ENCODE measurements at places on chromosomes 4 and X.

- DNase-seq = peak; percentile 38
- no peak overlapping the region for H3K4me3 ChIP-seq
- peak overlapping the region; percentile 39 for H3K27ac ChIP-seq
These were observed 37.6 kb downstream of the SEPTIN11 start for GRCh38 chr4:76987153-76987591.

DNA sequence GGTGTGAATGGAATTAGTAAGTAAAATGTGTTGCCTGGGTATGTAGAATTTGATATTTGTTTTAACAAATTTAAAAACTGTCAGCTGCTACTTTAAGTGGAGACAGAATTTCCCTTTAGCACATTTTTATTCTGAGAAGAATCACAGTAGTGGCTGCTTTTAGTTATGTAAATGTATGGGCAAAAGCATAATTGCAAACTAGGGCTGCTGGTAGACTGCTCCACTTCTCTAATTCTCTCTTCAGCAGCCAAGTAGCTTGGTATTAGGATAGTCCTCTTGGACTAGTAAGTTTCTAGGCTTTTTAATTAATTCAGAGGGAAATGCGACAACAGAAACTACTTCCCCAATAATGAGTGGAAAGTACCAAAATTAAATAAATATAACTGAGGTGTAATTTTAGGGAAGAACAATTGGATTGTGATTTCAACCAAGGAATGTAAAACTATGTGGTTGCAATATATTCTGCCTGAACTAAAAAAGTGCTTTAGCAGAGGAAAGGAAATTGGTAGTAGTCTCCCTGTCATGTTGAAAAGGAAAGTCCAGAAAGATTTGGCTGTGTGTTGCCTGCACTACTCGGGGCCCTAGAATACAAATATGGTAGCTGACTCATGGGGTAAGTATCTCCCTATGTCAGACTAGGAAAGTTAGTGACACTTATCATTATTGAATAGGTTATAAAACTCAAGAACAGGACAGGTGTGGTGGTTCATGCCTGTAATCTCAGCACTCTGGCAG, 9.2 kb upstream of the EIF4E start:
- H3K27ac ChIP-seq = no peak overlapping the region
- H3K27me3 ChIP-seq = no peaks in the 10 kb centered on the region
- no peaks in the 10 kb centered on the region for H3K4me1 ChIP-seq
- H3K36me3 ChIP-seq = no peaks in the 10 kb centered on the region
- no peak for DNase-seq
- no peak overlapping the region for H3K4me3 ChIP-seq

GRCh38 chr4:63325140-63325539, 1084.1 kb downstream of the TECRL start:
- H3K36me3 ChIP-seq = no peaks in the 10 kb centered on the region
- H3K27ac ChIP-seq = no peak overlapping the region
- DNase-seq = no peak

GRCh38 chr4:6788123-6788522, 5.6 kb downstream of the KIAA0232 start:
- DNase-seq = peak; percentile 12
- no peaks in the 10 kb centered on the region for H3K27me3 ChIP-seq
- no peaks in the 10 kb centered on the region for H3K36me3 ChIP-seq
- H3K27ac ChIP-seq = no peak overlapping the region
- H3K4me3 ChIP-seq = no peak overlapping the region

DNA sequence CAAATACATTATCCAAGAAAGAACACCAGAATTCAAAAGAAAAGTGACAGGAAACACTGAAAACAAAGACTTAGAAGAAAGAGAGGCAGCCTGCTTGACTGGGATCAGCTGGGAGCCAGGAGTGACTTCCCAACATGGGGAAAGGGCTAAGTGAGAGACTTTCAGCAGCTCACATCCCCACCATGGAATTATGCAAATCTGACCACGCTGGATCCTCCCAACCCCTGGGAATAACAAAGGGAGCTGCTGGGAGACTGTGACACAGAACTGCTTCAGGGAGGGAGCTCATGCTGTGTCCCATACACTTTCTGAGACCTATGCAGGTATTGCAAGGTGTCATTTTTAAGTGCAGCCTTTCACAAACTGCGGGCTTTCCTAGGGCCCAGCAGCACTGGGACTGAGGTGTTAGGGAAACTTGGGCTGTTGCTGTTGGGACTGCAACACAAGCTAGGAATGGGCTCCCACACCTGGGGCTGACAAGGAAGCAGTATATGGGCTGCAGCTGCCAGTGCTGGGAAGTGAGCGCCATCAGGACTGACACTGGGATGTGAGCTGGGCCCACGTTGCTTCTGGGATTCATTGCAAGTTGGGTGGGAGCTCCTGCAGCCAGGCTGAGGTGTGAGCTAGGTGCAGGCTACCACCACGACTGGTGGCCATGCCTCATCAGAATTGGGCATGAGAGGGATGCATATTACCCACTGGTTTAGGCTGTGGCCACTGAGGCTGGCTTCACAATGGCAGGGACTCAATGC, 139.1 kb downstream of the KDR start:
- DNase-seq = no peak
- H3K27ac ChIP-seq = no peak overlapping the region
- H3K27me3 ChIP-seq = no peaks in the 10 kb centered on the region

DNA sequence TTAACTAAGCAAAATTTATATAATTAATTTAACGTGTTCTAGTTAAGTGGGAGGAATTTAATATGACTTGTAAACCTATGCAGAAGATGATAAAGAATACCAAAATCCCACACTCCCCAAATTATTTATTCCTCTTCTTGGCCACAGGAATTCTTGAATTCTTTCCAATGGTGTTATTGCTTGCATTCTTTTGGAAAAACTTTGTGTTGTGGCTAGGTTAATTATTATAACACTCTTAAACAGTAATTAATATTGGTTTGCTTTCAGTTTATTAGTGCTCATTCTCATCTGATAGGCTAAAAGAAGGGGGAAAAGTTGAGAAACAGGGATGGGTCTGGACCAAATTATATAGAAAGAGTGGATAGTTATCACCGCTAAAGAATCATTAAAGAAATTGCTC, 141.5 kb upstream of the PABPC4L start:
- H3K27me3 ChIP-seq = no peaks in the 10 kb centered on the region
- H3K36me3 ChIP-seq = no peaks in the 10 kb centered on the region
- DNase-seq = no peak
- no peak overlapping the region for H3K4me3 ChIP-seq

DNA sequence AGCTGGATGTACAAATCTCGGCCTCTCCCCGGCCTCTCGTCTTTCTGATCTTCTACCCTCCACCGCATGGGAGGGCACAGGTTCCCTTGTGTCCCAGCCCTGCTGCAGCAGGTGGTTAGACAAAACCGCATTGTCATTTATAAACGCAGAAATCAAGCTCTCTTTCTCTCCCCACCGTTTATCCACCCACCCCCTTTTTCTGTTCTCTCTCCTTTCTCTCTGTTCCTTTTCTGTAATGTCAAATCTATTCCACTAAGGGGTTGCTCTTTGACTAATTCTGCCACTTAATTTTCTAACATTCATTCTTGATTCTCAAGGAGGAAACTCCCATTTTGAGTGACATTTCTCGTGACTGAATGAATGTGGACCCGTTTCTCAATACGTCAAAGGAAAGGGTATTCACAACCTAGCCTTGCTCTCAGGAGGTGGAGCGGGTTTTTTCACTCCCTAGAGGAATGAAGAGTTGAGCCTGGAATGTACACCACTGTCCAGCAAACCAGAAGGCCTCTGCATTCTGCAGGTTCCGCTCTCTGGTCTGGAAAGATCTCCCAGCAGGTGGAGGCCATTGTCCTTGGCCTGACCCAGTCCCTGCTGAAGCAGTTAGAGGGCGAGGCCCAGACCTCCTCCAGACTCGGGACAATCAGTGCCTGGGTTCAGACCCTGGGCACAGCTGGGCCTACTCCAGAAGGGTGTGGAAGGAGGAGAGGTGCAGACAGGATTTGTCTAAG, 70.9 kb upstream of the ENPP6 start:
- H3K27ac ChIP-seq = peak overlapping the region; percentile 12
- H3K4me1 ChIP-seq = peaks cover 12% of the 10 kb centered on the region
- no peaks in the 10 kb centered on the region for H3K27me3 ChIP-seq
- DNase-seq = no peak
- H3K4me3 ChIP-seq = no peak overlapping the region

DNA sequence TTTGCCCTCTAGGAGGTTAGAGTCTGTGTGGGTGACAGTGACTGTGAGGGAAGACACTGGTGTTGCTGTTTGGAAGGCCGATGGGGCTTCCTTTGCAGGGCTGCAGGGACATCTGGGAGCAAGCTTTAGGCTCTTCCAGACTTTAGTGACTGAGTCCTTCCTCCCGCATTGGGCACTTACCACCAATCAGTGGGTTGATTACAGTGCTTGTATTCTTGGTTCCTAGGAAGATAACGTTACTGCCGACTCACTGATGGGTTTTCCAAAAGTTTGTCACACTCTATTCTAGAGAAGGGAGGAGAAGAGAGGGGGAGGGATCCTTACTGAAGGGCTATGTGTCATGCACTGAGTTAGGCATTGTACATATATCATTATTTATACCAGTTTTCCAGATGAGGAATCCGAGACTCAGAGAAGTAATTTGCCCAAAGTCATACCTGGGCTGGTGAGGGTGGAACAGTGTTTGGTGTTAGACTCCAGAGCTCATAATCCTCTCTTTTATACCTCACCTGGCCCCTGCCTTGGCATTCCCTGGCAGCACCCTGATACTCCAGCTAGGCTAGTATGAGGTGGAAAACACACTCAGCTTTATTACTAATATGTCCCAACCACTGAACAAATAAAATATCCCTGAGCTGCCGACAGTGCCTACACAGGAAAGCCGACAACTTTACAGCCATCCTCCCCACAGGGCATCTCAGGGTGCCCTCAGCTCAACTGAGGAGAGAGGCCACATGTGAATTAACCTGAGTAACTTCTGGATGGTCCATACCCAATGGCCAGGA, 3.8 kb downstream of the CHST7 start:
- H3K27me3 ChIP-seq = no peaks in the 10 kb centered on the region
- no peak for DNase-seq
- H3K4me1 ChIP-seq = no peaks in the 10 kb centered on the region
- no peak overlapping the region for H3K4me3 ChIP-seq
- H3K36me3 ChIP-seq = no peaks in the 10 kb centered on the region
- H3K27ac ChIP-seq = no peak overlapping the region

DNA sequence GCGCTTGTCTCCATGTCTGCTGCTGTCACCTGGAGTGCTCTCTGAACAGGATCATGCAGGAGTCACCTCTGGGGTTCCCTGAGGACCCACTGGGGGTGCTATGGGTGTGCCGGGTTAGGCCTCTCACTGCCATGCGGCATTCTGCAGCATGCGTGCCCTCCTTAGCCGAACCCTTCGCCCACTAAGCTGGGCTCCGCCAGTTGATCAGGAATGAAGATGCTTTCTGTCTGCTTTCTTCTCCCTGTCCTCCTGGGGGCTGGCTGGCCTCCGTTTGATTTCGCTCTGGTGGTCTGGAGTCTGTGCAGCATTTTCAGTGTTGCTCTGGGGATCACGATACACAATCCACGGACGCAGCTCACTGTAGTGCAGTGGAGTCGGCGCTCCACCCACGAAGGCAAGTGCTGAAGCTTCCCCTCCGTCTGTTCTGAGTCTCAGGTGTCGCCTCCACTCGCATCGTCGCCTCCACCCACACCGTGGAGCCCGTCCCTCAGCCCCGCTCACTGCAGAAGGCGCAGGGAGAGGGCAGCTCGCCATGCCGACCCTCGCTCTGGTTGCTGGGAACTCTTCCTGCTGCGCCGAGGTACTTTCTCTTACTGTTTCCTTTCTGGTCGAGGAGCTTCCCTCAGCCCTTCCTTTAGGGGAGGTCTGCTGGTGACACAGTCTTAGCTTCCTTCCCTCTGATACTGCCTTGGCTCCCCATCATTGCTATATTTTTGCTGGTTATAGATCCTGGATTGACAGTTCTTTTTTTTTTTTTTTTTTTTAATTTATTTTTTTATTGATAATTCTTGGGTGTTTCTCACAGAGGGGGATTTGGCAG, 29.2 kb downstream of the LETM1 start:
- H3K36me3 ChIP-seq = no peaks in the 10 kb centered on the region
- DNase-seq = no peak
- no peak overlapping the region for H3K4me3 ChIP-seq
- no peaks in the 10 kb centered on the region for H3K4me1 ChIP-seq
- no peak overlapping the region for H3K27ac ChIP-seq

DNA sequence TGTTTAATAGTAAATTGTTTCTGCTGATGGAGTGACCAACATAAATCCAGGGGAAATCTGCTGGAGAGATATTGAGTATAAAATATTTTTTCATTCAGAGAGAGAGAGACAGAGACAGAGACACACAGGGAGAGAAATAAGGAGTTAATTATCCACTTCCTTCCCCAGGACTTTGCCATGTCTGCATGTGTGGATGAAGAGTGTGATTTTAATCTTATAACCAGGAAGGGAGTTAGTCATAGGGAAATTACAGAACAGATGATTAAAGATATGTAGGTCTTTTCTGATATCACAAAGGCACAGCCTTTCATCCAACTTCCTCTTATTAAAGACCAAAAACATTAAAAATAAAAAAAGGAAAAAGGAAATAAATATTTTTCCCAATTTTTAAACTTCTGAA, 526.3 kb downstream of the SPRY1 start:
- no peaks in the 10 kb centered on the region for H3K36me3 ChIP-seq
- H3K27me3 ChIP-seq = no peaks in the 10 kb centered on the region
- DNase-seq = no peak
- H3K4me1 ChIP-seq = no peaks in the 10 kb centered on the region
- no peak overlapping the region for H3K27ac ChIP-seq
- H3K4me3 ChIP-seq = no peak overlapping the region

- H3K27ac ChIP-seq = no peak overlapping the region
- H3K4me1 ChIP-seq = no peaks in the 10 kb centered on the region
- DNase-seq = no peak
- no peaks in the 10 kb centered on the region for H3K36me3 ChIP-seq
These were observed 55.5 kb downstream of the WFS1 start for GRCh38 chr4:6324999-6325787.

DNA sequence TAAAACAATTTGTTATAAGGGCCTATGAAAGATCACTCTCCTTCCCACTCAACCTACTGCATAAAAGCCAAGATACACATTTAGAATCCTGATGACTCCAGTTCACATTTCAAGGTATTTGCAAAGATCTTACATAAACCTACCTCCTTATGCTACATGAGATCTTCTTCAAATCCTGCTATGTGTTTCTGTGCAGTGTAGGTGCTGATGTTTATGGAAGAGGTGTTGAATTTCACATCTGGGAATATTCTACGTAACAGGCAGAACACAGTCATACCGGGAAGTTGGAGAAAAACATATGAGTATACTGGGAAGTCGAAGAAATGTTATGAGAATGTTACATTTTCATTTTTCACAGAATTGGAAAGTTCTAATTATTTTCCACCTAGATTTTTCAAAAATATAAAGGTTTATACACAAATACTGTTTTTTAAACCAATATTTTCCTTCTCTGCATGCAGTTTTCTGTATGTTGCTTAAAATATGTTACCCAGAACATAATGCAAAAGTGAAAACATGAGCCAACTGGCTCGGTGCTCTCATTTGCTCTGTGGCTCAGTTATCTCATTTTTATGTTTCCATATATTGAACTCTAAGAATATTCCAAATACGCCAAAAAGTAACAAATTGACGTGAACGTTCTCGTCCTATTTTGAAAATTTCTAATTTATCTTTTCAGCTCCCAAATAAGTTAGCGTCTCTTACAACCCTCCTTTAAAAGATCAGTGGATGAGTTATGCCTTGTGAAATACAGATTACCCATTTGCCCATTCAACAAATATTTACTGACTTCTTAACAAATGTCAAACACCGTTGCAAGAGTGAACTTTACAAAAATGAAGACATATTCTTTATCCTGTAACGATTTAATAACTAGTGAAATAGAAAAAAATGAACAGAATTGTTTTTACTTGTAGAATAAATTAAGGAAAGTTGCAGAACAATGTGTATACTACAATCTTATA, 899.3 kb downstream of the STIM2 start:
- no peak overlapping the region for H3K27ac ChIP-seq
- DNase-seq = no peak
- H3K4me1 ChIP-seq = no peaks in the 10 kb centered on the region
- H3K4me3 ChIP-seq = no peak overlapping the region
- H3K36me3 ChIP-seq = no peaks in the 10 kb centered on the region
- no peaks in the 10 kb centered on the region for H3K27me3 ChIP-seq
